AG08396 (cell line): ENCODE measurements at places on chromosomes 12 and 14.

DNA sequence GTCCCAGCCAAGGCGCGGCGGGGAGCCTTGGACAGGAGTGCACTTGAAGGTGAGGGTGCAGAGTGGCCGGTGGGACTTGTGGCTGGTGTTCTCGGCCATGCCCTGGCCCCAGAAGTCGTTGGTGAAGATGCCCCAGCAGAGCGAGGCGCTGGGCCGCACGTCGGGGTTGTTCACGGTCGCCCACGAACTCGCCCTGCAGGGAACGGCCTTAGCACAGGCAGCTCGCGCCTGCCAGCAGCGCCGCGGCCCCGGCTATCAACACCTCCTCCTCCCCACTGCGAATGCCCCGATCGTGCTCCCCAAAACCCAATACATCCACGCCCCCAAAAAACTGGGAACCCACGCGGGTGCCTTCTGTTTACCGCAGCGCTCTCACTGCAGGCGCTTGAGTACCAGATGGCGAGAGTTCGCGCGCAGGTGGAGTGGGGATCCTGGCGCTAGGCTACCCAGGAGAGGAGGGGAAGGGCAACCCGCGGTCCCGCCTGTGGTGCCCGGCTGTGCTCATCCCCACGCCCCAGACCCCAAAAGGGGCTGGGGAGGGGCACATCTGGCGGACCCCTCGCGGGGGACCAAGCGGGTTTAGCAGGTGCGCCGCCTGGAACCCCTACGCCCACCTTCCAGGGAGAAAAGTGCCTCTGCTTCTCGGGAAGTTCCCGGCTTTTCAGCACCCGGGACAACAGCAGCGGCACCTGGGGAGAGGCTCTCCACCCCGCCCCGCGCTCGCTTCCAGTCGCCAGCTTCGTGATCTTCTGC is 386.3 kb upstream of the TMTC1 start:
- DNase-seq: no peak

DNA sequence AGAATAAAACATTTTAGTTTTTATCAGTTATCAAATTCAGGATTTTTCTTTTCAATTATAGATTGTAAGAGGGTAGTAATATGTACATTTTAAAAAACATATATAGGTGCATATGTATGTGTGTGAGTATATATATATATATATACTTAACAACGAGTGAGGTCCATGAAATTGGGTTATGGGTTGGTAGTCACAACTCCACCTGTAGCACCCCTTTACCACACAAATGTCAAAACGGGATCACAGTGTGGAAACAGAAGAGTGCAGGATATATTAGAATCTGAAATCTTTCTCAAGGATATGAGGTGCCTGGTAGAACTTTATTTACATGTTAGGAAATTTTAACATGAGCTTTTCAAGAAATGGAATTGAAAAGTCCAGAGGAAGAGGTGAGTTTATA is 31.3 kb downstream of the MIA2 start:
- no peak for DNase-seq

- DNase-seq: no peak
Observed at GRCh38 chr12:25459541-25459951, 93.5 kb downstream of the LMNTD1 start.

- no peak for DNase-seq
Observed at GRCh38 chr14:72563676-72564075, 330.2 kb downstream of the DPF3 start.

DNA sequence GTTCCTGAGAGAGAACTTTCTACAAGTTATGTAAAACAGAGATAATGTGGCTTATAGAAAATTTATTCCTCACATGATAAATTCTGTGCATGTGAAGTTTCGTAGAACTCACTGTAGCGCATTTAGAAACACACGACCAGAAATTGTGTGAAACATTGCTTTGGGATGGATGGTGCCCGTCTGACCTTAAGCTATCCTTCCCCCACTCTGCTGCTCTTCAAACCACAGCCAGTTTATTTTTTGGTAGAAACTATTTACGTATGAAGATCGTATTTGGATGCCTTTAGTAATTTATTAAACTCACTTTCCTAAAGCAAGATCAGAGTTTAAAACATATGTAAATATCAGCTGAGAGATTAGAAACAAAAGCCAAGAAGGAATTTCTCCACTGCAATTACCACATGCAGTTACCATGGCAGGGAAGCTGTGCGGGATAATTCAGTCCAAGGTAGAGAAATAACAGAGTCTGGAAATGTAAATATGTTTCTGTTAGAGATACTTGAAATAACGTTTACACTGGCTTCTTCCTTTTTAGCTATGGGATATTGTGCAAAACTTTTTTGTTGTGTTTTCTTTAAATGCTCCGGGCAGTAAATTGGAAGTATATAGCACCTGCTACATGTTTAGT is 382.7 kb downstream of the RGS6 start:
- DNase-seq: no peak

DNA sequence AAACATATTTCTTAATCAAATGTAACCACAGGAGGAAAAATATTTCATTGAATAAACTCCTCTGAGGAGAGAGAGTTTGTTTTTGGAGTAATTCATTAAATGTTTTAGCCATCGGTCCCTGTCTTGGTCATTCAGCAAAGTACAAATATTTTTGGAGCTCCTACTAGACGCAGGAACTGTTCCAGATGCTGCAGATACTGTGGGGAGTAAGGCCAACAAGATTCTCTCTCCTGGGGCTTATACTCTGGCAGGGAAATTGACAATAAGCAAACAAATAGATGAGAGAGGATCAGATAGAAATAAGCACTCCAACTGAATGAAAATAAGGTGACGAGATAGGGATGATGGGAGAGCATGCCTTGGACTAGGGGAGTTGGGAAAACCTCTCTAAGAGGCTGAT is 264.1 kb downstream of the TTC8 start:
- DNase-seq: no peak

DNA sequence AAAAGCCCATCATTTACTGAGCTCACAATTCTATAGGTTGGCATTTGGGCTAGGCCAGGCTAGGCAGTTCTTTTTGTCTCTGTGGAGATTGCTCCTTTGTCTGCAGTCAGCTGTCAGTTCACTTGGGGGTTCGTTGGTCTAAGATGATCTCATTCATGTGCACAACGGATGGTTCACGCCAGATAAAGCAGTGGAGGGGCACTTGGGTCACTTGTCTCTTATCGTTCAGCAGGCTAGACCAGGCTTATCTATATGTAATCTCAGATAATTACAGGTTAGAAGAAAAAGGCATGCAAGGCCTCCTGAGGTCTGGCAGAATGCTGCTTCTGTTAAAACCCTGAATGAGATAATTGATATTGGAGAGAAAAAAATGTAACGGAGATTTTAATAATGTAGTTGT is 119.0 kb upstream of the ATP2B1 start:
- no peak for DNase-seq

DNA sequence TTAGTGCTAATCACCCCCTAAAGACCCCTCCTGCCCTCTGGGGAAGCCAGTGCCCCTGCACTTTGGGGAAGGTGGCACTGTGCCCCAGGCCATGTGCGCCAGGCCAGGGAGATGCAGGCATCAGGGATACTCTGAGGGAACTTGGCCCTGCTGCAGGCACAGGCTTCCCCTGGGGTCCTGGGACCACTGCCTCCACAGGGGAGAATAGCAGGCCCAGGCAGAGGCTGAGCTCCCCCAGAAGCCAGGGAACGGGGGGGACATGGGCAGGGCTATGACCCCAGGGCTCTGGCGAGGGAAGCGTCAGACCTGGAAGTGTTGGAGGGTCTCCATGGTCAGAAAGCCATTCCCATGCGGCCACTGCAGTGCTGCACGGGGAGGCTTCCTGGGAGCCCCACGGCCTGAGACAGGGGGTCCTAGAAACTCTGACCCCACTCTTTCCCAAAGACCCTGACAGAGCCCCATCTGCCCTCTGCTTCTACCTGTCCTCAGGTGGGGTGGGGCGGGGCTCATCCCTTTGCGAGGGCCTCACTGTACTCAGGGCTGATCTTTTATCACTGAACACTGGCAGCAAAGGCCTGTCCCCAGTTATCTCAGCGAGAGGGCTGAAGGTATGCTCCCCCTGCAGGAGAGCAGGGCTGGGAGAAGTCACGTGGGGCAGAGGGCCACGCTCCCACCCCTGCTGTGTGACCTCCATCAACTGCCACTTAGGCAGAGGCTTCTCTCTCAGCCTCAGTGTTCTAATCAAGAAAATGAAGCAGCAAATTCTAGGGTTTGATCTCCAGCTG is 160.0 kb downstream of the CALM1 start:
- no peak for DNase-seq

DNA sequence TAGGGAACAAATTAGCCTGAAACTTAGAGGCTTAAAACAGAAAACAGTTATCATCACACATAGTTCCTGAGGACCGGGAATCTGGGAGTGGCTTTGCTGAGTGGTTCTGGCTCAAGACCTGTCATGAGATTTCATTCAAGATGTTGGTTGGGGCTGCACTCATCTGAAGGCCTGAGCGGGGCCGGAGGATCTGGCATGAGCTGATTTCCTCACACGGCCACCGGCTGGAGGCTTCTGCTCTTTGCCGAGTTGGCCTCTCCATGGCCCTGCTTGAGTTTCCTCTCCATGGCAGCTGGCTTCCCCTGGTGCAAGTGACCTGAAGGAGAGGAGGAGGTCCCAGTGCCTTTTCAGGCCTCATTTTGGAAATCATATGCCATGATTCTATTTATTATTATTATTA is 128.1 kb downstream of the PAPOLA start:
- DNase-seq: no peak

GRCh38 chr14:28488684-28489083 is 277.9 kb upstream of the FOXG1 start:
- DNase-seq: no peak

DNA sequence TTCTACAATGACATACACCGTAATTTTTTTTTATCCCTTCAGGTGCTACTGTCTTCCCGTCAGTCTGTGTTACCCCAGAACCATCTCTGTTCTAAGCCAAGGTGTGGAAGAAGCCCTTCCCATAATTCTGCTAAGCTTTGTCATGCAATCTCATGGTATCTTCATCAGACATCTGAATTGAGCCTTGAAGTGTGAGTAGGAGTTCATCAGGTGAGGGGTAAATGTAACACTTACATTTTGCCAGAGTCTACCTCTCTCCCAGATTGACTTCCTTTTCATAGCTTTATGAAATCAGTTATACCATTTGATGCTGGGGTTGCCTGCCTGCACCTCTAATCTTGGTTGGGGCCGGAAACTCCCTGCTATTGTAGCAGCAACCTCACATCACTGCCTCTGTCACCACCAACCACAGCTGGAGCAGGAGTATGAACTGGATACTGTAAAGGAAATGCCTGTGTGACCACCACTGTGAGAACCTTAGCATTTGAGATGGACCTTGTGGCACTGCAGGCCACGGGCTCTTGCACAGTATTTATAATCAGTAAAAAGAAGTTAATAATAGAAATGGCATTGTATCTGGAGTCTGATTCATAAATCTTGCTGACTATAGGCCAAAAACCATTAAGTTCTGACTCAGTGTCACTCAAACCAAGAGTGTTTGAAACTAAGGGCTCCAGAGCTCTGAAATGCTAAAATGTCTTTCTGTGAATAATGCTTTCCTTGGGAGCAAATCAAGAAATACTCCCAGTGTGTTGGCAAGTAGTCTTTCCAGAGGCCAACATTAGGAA is 58.7 kb upstream of the STK38L start:
- DNase-seq: no peak
